Common myeloid progenitor, CD34-positive (primary cell): ENCODE measurements at places on chromosomes 12 and 14.

DNA sequence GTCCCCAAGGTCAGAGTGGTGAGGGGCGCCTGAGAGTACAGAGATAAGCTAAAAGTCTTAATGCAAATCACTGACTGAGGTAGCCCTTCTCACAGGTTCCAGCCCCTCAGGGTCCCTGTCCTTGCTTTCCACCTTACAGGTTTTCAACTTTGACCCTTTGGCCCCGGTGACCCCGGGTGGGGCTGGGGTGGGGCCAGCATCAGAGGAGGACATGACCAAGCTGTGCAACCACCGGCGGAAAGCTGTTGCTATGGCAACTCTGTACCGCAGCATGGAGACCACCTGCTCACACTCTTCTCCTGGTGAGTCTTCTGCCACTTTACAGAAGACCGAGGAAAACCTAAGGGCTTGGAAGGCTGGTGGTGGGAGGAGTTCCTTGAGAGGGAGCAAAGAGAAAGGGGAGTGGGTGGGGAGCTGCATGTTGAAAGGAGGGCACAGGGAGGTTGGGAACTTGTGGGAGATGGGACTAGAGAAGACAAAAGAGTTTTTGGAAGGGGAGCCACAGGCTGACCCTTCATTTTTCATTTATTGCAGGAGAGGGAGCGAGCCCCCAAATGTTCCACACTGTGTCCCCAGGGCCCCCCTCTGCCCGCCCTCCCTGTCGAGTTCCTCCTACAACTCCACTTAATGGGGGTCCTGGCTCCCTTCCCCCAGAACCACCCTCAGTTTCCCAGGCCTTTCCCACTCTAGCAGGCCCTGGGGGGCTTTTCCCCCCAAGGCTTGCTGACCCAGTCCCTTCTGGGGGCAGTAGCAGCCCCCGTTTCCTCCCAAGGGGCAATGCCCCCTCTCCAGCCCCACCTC lies 2.4 kb downstream of the MBD6 start:
- H3K4me3 ChIP-seq: no peak overlapping the region
- no peaks in the 10 kb centered on the region for H3K27me3 ChIP-seq
- H3K4me1 ChIP-seq: peaks cover 36% of the 10 kb centered on the region
- peaks cover 39% of the 10 kb centered on the region for H3K36me3 ChIP-seq
- no peak for DNase-seq

DNA sequence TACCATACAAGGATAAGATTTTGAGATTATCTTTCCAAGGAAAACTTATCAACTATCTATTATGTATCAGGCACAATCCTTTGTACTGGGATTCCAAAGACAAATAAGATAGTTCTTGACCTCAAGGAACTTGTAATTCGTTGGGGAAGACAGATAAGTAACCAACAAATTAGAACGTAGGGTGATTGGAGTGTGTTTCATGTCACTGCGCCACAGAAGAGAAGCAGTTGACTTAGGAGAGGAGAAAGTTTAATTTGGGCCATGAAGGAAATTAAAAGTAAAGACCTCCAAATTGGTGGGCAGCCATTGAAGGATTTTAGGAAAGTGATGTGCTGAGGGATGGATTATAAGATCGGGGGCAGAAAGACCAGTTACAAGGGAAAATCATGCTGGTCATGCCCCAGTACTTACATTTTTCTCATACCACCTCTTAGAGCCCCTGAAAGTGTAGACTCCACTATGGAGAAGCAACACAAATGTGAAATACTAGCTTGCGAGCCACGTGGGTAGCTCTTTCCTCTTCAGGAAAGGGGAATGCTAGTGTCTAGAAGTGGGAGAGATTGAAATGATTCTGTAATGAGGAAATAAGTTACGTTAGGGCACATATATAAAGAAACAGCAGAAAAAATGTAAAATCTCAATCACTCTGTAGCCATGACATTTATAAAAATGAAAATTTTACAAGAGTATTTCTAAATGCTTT lies 148.7 kb downstream of the ETV6 start:
- H3K4me1 ChIP-seq: peaks cover 94% of the 10 kb centered on the region
- peak; percentile 36 for DNase-seq
- peak overlapping the region; percentile 97 for H3K27ac ChIP-seq
- H3K4me3 ChIP-seq: no peak overlapping the region

GRCh38 chr12:67676624-67677023 lies 28.1 kb downstream of the DYRK2 start:
- DNase-seq: no peak
- no peak overlapping the region for H3K4me3 ChIP-seq
- H3K27ac ChIP-seq: no peak overlapping the region
- peaks cover 2% of the 10 kb centered on the region for H3K36me3 ChIP-seq

GRCh38 chr12:19869413-19869812 lies 430.1 kb downstream of the AEBP2 start:
- no peaks in the 10 kb centered on the region for H3K36me3 ChIP-seq
- H3K27ac ChIP-seq: no peak overlapping the region
- no peak overlapping the region for H3K4me3 ChIP-seq
- no peak for DNase-seq
- no peaks in the 10 kb centered on the region for H3K27me3 ChIP-seq

DNA sequence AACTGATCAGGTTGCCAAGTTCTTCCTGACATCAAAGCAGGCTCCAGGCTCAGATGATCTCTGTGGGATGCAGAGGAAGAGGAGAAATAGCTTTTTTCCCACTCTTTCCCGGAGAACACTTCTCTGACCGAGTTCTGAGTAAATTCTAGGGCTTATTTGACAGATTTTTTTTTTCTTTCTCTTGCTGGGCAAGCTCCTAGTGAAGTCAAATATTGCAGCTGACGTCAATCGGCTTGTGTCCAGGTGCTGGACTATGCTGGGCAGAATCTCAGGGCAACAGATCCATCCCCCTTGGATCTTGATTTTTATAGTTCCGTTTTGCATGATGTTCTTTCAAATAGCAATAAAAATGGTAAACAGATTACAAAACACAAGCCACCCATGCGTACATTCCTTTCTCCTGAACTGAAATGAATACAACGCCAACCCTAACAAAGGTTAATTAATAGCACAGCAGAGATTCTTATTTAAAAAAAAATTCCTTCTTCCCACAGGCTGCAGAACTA lies 182.2 kb downstream of the NOVA1 start:
- no peaks in the 10 kb centered on the region for H3K4me1 ChIP-seq
- no peak for DNase-seq
- no peaks in the 10 kb centered on the region for H3K27me3 ChIP-seq
- no peak overlapping the region for H3K27ac ChIP-seq

DNA sequence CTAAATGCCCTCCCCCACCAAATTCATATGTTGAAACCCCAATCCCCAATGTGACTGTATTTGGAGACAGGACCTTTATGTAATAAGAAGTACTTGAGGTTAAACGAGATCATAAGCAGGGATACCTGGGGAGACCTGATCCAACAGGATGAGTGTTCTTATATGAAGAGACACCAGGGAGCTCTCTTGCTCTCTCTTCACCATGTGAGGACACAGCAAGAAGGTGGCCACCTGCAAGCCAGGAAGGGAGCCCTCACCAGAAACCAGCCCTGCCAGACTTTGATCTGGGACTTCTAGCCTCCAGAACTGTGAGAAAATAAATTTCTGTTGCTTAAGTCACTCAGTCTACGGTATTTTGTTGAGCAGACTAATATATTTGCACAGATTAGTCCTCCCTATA lies 113.6 kb downstream of the NUAK1 start:
- DNase-seq: no peak
- H3K36me3 ChIP-seq: no peaks in the 10 kb centered on the region
- H3K27ac ChIP-seq: no peak overlapping the region
- no peaks in the 10 kb centered on the region for H3K27me3 ChIP-seq
- H3K4me3 ChIP-seq: no peak overlapping the region

DNA sequence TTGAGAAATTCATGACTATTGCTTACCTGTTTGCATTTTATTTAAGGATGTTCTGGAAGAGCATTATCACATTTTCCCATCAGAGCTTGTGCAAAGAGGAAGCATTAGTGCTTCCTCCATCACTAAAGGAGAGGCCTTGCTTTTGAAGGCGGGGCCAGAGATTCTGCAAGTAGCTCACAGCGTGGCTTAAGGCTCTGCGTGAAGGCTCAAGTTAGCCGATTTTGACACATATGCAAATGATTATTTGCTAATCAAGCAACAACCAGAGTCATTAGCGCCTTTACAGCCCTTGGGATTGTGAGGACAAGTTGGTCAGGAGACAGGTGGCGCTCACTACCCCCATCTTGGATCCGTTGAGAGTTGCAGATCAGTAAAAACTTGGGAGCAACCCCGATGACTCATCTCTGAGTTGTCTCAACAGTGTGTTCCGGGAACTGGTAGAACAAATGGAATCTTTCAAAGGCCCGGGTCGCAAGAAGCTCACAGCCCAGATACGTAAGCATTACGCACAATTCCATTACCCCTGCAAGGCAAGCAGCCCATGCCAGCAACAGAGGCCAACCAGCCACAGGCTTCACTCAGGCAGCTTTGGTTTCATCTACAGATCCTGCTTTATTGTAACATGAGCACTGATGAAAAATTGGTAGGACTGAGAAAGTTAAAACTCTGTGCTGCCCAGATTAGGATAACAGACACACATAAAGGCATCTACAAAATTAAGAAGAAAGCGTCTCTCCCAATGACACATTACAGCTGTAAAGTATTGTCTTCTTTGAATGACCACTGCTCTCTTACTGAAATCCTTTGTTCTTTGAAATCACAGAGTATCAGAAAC lies 34.9 kb upstream of the SPTSSA start:
- no peaks in the 10 kb centered on the region for H3K27me3 ChIP-seq
- H3K4me1 ChIP-seq: no peaks in the 10 kb centered on the region
- no peak overlapping the region for H3K4me3 ChIP-seq
- H3K27ac ChIP-seq: no peak overlapping the region

GRCh38 chr12:48420039-48420775 lies 52.2 kb upstream of the ANP32D start:
- H3K4me1 ChIP-seq: no peaks in the 10 kb centered on the region
- no peak overlapping the region for H3K4me3 ChIP-seq
- H3K27ac ChIP-seq: no peak overlapping the region
- no peaks in the 10 kb centered on the region for H3K27me3 ChIP-seq

DNA sequence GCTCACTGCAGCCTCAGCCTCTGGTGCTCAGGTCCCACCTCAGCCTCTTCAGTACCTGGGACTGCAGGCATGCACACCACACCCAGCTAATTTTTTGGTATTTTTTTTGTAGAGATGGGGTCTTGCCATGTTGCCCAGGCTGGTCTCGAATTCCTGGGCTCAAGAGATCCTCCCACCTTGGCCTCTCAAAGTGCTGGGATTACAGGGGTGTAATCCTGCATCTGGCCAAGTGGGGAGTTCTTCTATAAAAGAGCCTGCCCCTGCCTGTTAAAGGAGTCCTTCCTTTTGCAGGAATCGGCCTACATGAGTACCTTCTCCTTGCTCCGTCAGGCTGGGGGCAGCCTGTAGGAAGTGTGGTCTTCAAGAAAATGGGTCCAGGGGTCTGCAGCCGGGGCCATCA lies 54.1 kb upstream of the RASSF3 start:
- H3K27me3 ChIP-seq: no peaks in the 10 kb centered on the region
- H3K4me3 ChIP-seq: no peak overlapping the region
- H3K4me1 ChIP-seq: no peaks in the 10 kb centered on the region
- DNase-seq: no peak

DNA sequence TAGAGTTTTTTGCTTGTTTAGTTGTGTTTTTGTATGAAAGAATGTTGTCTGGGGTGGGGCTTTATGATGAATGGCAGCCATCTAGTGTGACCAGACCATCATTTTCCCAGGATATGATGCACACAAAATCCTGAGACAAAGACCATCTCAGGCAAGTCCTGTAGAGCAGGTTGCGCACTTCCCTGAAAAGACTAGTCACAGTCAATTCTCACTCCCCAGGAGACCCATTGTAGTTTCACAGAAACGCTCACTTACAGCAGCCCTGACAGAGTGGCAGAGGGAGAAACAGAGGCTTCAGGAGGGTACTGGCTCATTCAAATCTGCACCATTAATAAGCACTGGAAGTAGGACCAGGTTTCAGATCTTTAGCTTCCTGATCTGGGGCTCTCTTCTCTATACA lies 183.2 kb downstream of the TMEM117 start:
- no peaks in the 10 kb centered on the region for H3K27me3 ChIP-seq
- no peaks in the 10 kb centered on the region for H3K36me3 ChIP-seq
- DNase-seq: no peak
- H3K4me3 ChIP-seq: no peak overlapping the region
- no peak overlapping the region for H3K27ac ChIP-seq
- no peaks in the 10 kb centered on the region for H3K4me1 ChIP-seq

DNA sequence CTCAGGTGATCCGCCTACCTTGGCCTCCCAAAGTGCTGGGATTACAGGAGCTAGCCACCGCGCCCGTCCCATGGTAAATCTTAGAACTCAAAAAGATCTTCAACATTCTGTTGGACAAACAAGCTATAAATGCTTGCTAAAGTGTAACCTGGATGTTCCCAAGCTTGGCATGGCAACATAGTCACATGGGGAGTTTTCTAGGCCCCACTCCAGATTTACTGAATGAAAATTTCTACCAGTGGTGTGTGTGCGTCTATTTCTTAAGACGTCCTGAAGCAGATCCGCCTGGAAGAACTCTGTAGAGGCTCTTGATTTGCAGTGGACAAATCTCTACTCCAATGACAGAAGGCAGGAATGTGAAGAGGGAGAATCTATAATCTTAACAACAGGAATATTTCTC lies 59.9 kb downstream of the ZFYVE21 start:
- H3K4me1 ChIP-seq: no peaks in the 10 kb centered on the region
- no peaks in the 10 kb centered on the region for H3K27me3 ChIP-seq
- H3K4me3 ChIP-seq: no peak overlapping the region
- no peak for DNase-seq
- H3K36me3 ChIP-seq: no peaks in the 10 kb centered on the region
- H3K27ac ChIP-seq: no peak overlapping the region

DNA sequence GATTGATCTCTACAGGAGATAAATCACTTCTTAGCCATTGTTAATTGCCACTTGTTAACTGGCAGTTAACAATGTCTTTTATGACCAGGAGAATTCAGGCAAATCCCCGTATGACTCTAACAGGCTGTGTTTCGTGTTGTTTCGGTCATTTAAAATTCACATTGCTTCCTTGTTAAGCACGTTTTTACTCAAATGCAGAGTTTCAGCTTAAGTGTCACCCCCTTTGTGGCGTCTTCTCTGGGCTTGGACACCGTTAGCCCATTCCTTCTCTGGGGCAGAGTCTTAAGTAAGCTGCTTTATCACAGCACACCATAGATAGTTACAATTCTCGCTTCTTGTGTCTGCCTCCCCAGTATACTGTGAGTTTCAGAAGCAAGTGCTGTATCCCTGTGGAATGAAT lies 205.4 kb downstream of the EPS8 start:
- no peak overlapping the region for H3K27ac ChIP-seq
- no peaks in the 10 kb centered on the region for H3K4me1 ChIP-seq
- H3K27me3 ChIP-seq: no peaks in the 10 kb centered on the region
- DNase-seq: no peak
- no peak overlapping the region for H3K4me3 ChIP-seq
- no peaks in the 10 kb centered on the region for H3K36me3 ChIP-seq

GRCh38 chr14:104323551-104324175 lies 185.3 kb downstream of the KIF26A start:
- no peaks in the 10 kb centered on the region for H3K36me3 ChIP-seq
- H3K4me3 ChIP-seq: no peak overlapping the region
- H3K27me3 ChIP-seq: peaks cover 2% of the 10 kb centered on the region
- H3K4me1 ChIP-seq: peaks cover 5% of the 10 kb centered on the region

- no peaks in the 10 kb centered on the region for H3K36me3 ChIP-seq
- no peak overlapping the region for H3K27ac ChIP-seq
- peaks cover 18% of the 10 kb centered on the region for H3K27me3 ChIP-seq
- H3K4me1 ChIP-seq: no peaks in the 10 kb centered on the region
- peak; percentile 24 for DNase-seq
Observed at GRCh38 chr14:57066887-57067513, 201.7 kb downstream of the EXOC5 start.
